Occipital lobe (tissue), 3 donors: ENCODE measurements at places on chromosomes 11 and 22. TPM values are rescaled to one million over a fixed set of nuclear protein-coding genes. Genes with fewer than 3 reads are reported as not detected.

GRCh38 chr11:123561431-123561800, 93.0 kb downstream of the SCN3B start:
- no peak for DNase-seq

- no peak for DNase-seq
Observed at GRCh38 chr11:46338636-46338987, 8.7 kb upstream of the DGKZ start.

Gene MS4A6A
- 3.7 TPM for total RNA-seq

GRCh38 chr11:116439361-116439677, 333.5 kb downstream of the BUD13 start:
- DNase-seq, result no peak

Gene VSIG2
- not detected for total RNA-seq

GRCh38 chr11:76588455-76589325, 81.9 kb downstream of the LRRC32 start:
- DNase-seq, result no peak

DNA sequence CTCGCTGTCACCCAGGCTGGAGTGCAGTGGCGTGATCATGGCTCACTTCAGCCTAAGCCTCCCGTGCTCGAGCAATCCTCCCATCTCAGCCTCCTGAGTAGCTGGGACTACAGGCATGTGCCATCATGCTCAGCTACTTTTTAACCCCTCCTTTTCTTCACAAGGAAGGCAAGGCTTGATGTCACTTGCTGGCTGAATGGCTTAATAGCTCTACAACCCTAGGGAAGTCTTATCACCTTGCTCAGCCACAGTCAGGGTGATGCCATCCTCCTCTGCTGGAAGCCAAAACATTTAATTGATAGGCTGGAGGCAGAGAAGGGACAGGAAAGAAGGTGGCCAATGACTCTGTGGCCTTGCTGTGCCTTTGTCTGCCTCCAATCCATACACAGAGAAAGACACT, 131.9 kb downstream of the MED15 start:
- no peak for DNase-seq

- DNase-seq, result no peak
Observed at GRCh38 chr11:42344204-42344792, 884.8 kb upstream of the LRRC4C start.

Gene TSSK2
- total RNA-seq, result not detected

DNA sequence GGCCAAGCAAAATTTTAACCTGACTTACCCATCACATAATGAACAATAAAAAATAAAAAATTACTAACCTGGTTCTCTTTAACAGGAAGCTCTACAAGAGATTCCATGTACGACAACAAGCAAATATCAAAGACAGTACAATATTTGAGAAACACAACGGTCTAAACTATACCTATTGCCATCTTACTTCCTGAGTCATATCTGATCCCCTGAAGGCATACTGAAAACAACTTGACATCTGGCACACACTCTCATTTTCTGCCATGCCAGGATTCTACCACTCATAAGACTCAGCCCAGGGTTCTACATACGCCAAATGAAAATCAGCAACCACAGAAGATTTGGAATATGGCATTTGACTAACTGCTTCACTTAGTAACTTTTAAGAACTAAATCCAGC, 13.8 kb downstream of the DENND5A start:
- DNase-seq, result no peak
